ENCODE measurements at places on chromosomes 13 and 19. TPM values are rescaled to one million over a fixed set of nuclear protein-coding genes. Genes with fewer than 3 reads are reported as not detected.
A peak's percentile ranks its signal among the peaks of the same experiment; 100 is the strongest.

The METTL21C gene
- total RNA-seq, result not detected

The RNF17 gene
- not detected for total RNA-seq

The IGLON5 gene
- not detected for total RNA-seq

The RBM42 gene
- 74.7 TPM for total RNA-seq

The HIF3A gene
- total RNA-seq, result not detected

The C19orf85 gene
- not detected for total RNA-seq

The ZNF763 gene
- 0.63 TPM for total RNA-seq

The ZNF274 gene
- 20.8 TPM for total RNA-seq

DNA sequence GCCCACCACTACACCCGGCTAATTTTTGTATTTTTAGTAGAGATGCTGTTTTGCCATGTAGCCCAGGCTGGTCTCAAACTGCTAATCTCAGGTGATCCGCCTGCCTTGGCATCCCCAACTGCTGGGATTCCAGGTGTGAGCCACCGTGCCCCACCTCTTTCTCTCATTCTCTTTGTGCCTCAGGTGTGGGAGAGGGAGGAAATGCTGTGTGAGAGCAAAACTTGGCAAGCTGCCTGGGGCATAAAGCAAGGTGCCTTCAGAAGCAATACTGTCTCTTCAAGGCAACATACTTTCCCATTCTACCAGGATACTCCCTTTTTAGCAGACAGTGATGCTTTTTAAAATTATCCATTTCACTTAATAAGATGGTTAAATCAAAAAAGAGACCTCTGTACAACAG, 53.2 kb upstream of the RFC3 start:
- DNase-seq, result no peak

GRCh38 chr13:35818633-35819067, 312.5 kb downstream of the DCLK1 start:
- DNase-seq, result peak; percentile 74

GRCh38 chr19:56108447-56109195, 12.5 kb downstream of the ZNF787 start:
- peak; percentile 67 for DNase-seq

- peak; percentile 46 for DNase-seq
These were observed 556.8 kb upstream of the SLITRK1 start for GRCh38 chr13:84439108-84439507.

DNA sequence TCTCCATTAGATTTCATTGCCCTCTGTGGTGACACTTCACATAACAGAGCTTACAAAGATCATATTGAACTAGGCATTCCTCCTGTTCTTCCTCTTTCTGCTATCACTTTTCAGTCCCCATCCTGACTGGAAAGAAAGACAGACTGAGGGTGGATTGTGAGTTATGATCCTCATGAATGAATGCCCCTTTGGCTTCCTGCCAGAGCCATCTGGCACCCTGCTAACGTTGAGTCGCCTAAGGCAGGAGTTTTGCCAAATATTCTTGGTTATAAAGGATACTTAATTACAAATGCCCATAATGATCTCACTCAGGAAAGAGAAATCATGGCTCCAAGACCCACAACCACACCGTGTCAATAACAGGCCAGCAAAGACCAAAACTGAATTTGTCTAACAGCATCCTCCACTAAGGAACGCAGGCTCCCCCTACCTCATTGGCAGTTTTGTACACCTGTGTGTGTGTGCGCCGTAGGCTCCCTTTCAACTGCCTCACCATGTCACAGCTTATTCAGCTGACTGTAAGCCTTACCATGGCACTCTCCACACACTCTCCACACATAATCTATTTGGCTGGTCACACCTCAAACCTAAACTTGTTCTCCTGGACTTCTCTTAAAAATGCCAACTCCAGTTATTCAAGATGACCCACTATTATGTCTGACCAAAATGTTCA, 15.5 kb downstream of the ZNF211 start:
- DNase-seq, result no peak

- DNase-seq, result peak; percentile 96
These were observed 12.5 kb downstream of the PEAK3 start for GRCh38 chr19:2269244-2270156.

DNA sequence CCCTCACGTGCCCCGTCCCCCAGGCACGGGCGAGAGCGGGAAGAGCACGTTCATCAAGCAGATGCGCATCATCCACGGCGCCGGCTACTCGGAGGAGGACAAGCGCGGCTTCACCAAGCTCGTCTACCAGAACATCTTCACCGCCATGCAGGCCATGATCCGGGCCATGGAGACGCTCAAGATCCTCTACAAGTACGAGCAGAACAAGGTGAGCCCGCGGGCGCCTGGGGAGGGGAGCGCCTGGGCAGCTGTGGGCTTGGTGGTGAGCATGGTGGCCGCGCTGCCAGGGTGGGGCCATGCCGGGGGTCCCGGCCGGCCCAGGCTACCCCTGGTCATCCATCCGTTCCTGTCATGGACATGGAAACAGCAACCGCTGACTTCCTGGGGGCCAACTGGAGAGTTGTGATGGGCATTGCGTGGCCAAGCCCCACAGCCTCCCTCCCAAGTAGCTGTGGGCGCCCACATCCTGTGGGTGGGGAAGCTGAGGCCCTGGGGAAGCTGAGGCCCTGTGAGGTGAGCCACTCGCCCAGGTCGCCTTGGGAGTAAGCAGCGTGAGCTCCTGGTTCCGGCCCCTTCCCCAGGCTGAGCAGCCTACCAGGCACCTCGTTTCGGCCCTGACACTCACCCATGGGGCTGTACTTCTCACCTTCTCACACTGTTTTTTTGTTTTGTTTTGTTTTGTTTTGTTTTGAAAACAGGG, 16.1 kb downstream of the GNA11 start:
- no peak for DNase-seq

GRCh38 chr19:8149261-8150094, at the start of gene FBN3:
Gene FBN3, minus strand, starts transcription at chr19:8149592. Its CDS starts 2,112 bp downstream, at chr19:8147480.
- no peak for DNase-seq

- peak; percentile 90 for DNase-seq
These were observed 16.6 kb upstream of the LRP3 start for GRCh38 chr19:33177417-33177979.

DNA sequence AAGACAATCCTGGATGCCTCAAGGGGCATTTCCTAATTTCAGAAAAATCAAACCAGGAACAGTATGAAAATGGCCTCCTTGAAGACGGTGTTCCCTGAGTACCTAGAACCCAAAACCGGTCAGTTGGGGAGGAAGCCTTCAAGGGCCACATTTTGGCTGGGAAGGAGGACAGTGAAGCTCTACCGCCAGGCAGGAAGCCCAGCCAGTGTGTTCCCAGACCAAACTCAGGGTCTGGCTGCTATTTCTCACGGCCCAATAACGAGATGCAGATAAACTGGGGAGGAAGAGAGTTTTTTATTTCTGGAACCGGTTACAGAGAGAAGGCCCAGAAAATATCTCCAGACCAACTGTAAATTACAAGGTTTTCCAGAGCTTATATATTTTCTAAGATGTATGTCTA, 24.3 kb upstream of the CEACAM21 start:
- DNase-seq, result no peak

DNA sequence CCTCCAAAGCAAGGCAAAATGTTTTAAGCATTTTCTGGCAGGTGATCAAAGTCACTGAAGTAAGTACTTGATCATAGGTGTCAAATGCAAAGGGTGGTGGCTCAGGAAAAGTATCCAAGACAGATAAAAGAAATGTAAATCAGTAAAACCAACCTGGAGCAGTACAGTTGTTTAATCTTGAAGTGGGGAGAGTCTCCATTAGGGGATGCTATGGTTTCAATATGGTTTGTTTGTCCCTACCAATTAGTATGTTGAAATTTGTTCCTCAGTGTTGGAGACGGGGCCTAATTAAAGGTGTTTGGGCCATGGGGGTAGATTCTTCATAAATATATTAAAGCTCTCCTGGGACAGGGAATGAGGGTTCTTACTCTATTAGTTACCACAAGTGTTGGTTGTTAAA, 1781.7 kb upstream of the PRR20A start:
- no peak for DNase-seq

- DNase-seq, result peak; percentile 78
These were observed 351.7 kb downstream of the SPRY2 start for GRCh38 chr13:79989217-79989661.

GRCh38 chr19:275958-276646, 15.1 kb downstream of the PLPP2 start:
- DNase-seq, result no peak

DNA sequence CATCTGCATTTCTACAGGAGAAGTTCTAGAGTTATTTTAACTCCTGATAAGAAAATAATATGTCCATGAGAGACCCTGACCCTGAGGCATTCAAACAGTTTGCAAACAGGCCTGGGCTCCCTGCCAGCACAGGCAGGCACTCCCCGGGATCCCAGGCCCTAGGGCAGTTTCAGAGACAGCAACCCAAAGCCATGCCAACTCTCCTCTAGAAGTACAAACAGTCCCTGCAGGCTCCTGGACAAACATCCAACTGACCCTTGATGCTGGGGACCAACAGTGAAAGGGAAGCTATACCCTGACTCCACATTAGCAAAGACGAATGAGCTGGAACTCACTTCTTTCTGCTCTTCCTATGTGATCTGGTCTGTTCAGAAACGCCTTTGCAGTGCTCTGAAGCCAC, 44.8 kb downstream of the CCDC70 start:
- DNase-seq, result no peak

DNA sequence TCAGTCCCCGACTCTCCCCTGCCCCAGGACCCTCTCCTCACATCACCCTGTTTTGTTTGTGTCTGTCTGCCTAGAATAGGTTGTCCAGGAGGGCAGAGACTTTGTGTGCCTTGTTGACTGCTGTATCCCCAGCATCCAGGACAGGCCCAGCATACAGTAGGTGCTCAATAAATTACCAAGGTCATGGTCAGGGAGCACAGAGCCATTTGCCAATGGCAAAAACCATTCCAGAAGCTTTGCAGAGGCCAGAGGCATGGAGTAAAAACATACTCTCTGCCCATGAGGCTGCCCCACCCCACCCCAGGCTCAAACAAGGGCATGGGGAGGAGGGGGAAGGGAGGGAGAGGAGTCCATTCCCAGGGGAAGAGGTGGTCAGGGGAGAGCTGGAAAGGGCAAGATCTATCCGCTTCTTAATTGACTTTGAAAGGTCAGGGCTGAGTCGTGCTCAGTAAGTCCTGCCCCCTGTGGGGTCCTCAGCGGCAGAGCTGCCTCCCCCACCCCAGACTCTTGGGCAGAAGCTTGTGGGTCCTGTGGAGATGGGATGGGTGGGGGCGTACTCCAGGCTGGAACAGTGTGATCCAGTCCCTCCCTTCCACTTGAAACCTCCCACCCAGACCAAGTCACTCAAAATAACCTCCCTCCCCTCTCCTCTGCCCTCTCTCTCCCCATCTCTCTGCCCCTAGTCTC, 4.4 kb downstream of the GPR4 start:
- no peak for DNase-seq

GRCh38 chr13:33611121-33611805, 206.7 kb upstream of the RFC3 start:
- no peak for DNase-seq

DNA sequence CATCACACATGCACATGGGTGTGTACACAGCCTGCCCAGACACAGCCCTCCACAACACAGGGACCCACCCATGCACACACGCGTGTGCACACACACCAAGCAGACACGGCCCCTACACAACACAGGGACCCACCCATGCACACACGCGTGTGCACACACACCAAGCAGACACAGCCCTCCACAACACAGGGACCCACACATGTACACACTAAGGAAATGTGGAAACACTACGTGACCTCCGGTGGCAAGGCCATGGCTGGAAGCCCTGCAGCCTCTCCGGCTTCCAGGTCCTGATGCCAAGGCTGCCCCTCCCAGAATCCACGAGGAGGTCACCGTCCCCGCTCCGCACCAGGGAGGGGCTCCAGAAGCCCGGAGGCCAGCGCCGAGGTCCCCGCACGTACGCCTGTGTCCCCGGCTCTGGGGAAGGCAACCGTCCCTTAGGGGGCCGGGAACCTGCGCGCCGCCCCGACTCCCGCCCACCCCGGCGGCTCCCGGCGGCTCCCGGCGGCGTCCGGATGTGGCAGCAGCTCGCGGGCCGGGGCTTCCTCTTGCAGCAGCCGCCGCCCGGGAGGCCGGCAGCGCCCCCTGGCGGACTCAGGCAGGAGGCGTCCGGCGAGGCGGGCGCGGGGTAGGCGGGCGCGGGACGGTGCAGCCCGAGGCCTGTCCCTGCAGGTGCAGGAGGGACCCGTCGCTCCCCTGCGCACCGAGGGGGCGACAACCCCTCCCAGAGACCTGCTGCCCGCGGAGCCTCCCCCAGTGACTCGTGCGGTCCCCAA, 29.8 kb upstream of the GRTP1 start:
- peak; percentile 93 for DNase-seq

- no peak for DNase-seq
These were observed 2791.0 kb upstream of the PCDH20 start for GRCh38 chr13:64206430-64207225.

GRCh38 chr19:2230807-2231533, 5.2 kb downstream of the PLEKHJ1 start:
- DNase-seq, result no peak

- DNase-seq, result no peak
These were observed 53.2 kb downstream of the TNFRSF19 start for GRCh38 chr13:23623394-23623793.

DNA sequence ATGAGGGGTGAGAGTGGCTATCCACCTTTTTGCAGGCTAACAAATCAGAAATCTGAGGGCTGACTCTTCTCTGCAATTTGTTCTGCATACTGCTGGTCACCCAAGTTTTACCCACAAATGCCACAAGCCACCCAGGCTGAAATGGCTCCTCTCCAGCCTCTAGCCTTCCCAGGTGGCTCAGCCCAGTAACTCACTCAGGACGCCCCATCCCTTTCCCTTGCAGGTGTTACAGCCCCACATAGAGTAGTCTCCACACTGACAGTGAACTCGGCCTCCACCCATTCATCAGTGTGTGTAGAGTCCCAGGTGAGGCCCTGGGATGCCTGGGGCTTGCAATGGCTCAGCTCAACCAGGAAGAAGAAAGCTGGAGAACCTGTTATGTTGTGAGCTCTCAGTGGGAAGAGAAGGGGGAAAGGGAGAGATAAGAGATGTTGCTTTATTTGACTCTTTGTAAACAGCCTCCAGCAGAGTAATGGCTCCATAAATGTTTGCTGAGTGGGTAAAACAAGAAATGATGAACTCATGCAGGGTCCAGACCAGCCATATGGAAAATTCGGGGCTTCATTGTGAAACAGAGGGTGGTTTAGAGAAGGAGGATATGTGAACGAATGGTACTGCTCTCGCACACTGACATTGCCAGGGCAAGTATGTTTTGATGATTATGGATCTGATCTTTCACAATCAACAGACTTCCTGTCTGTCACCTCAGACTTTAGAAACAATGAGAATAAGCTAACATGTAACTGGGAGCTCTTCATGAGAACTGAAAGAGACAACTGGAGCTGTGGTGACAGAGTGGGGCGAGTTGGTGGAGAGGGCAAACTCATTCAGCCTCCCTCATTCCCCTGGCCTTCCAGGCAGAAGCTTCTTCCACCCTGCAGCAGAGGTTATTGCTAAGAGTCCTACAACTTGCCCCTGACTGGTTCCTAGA, 74.2 kb upstream of the RFC3 start:
- DNase-seq, result no peak

DNA sequence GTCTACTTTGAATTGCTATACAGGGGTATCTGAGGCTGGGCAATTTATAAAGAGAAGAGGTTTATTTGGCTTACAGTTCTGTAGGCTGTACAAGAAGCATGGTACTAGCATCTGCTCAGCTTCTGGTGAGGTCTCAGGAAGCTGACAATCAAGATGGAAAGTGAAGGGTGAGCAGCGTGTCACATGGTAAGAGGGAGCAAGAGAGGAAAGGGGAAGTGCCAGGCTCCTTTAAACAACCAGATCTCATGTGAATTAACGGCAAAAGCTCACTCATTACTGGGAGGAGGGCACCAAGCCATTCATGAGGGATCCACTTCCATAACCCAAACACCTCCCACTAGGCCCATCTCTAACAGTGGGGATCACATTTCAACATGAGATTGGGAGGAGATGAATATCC, 222.4 kb downstream of the TDRD3 start:
- no peak for DNase-seq
